Glomerular endothelial cell (primary cell): ENCODE measurements at places on chromosomes 1 and 21.

DNA sequence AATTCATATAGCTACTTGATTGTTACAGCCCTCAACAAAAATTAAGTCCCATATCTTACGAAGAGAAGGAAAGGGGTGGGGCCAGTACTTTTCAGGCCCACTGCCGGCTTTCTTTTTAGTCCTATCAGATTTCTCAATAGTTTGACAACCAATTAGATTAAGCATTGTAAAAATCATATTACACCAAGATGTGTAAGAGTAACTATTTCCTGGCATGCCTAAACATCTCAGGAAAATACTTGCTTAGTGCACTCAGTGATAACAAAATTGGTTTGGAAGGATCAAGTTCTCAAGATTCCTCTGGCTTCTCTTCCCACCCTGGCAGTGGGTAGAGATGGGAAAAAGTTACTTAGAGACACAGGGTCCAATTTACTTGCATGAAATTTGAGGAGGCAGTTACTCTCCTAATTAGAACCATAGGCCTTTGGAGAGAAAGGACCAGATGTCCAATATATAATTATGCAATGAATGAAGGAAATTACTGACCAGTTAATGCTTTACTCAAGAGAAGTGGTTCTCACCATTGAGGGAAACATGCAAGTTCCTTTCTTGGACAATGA is 30.1 kb downstream of the STPG1 start:
- DNase-seq = no peak

- DNase-seq = no peak
These were observed 59.3 kb upstream of the PTGS2 start for GRCh38 chr1:186739515-186739914.

DNA sequence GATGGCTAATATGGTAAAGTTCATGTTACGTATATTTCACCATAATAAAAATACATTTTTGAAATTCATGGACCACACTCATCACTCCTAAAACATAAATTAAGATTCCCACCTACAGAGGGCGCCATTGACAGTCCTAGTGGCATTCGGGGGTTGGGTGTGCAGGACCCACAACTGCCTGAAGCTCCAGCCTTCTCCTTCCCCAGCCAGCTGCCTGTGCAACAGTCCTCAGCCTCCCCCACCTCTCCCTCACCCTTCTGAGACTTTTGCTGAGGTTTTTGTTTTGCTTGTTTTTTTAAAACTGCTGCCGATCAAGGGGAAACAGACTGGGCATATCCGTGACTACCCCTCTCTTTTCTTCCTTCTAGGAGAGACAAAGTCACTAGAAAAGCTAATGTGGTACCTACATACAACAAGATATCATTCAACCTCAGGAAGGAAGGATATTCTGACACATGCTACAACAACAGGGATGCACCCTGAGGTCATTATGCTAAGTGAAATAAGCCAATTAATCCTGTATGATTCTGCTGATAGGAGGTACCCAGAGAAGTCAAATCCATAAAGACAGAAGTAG is 9.2 kb upstream of the EVA1C start:
- DNase-seq = no peak

- DNase-seq = no peak
These were observed 538.0 kb downstream of the LTN1 start for GRCh38 chr21:28454564-28455252.

DNA sequence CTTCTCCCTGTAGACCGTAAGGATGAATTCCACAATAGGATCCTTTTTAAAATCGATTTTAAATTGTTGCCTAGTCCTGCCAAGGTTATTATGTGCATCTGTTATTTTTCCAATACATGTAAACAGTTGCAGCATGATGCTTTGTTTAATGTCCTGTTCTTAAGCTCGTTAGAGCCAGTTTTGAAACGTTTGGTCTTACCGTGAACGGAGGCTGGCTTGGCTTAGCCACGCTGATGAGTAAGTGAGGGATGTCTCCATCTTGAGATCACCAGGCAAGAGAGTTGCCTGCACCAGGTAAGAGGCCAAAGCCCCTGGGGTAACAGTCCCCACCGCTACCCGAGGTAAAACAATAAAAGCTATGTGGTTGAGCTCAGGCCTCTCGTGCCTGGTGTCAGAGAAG is 17.3 kb downstream of the CSTB start:
- DNase-seq = no peak

- no peak for DNase-seq
These were observed 41.3 kb downstream of the FHAD1 start for GRCh38 chr1:15288173-15288926.

GRCh38 chr1:191634801-191635508 is 523.3 kb upstream of the RGS18 start:
- DNase-seq = no peak

DNA sequence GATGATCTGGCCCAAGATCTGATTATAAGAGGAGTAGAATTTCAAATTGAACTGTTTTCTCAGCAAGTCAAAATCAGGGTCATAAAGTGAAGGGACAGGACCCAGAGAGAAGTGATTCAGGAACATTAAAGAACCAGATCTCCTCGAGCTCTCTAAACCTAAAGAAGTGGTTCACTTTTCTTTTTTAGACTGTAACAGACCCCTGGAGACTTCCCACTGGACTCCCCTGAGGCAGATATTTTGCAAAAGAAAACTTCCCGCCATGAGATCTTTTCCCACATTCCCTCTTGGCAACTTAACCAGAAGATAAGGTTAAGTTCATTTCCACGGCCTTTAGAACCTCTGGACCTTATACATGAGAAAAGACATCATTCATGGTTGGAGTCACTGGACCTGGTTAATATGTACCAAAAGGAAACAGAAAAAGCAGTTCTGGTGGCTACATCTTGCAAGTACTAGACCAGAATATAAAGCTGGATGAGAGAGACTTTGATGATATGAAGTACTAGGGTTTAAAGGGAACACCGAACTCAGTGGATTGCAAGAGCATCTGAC is 1061.4 kb downstream of the MRPL39 start:
- no peak for DNase-seq

DNA sequence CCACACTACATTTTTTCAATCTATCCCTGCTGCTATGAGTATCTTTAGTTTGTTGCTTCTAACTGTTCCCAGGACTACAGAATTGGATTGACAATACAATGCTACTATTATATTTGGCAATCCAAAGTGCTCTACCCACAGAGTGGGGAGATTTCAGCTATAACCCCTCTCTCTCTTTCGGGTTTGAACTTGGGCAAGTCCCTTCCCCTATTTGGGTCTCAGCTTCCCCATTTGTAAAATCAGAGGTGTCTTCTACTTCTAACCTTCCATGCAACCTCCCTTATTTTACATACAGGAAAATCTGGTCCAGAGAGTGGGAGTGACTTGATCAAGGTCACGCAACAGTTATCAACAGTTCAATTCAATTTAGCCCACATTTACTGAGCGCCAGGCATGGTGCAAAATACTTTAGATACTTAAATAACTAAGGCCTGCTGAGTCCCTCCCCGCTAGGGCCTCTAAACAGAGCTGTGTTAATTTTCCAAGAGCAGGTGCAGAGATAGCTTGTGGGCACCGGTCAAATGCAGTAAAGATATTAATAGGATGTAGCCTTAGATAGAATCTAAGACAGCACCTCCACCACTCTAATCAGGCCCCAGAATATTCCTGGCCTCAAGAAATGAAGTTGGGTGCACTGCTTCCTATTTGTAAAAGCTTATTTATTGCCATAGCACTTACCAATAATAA is 9.4 kb upstream of the GPX7 start:
- no peak for DNase-seq

DNA sequence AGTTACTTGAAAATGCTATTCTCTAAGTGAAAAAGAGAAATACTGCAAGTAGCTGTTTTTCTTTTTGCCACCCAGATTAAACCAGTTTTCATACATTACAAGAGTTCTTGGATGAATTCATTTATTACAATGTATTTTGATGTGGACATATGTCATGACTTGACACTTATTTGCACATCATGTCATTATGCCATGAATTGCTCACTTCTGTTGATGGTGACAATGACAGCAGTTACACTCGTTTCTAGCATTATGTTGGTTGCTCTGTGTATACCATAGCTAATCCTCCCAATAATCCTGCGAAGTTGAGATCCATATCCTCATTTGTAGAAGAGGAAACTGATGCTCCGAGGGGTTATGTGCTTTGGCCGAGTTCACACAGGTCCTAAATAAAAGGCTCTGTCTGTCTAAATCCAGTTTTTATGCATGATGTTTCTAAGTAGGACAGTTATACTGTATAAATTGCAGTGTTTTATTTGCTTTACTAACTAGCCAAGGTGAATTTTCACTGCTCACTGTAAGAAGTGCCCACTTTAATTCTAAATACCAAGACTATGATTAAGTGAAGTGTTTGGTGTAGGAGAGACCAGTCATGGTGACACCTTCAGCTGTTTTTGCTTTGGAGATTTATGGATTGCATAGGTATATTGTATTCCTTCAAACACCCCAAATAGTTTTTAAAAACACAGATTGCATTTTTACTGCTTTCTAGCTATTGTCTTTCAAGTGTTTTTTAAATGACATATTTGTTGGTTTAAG is 56.7 kb downstream of the PRDM2 start:
- no peak for DNase-seq

DNA sequence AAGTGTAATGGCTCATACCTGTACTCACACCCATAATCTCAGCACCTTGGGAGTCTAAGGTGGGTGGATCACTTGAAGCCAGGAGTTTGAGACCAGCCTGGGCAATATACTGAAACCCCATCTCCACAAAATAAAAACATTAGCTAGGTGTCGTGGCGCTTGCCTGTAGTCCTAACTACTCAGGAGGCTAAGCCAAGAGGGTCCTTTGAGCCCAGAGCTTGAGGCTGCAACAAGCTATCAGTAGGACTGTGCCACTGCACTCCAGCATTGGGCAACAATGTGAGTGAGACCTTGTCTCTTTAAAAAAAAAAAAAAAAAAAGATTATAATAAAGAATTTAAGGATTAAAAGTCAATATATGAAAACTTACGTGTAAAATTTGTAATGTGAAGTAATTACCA is 11.7 kb downstream of the BPNT1 start:
- DNase-seq = no peak

DNA sequence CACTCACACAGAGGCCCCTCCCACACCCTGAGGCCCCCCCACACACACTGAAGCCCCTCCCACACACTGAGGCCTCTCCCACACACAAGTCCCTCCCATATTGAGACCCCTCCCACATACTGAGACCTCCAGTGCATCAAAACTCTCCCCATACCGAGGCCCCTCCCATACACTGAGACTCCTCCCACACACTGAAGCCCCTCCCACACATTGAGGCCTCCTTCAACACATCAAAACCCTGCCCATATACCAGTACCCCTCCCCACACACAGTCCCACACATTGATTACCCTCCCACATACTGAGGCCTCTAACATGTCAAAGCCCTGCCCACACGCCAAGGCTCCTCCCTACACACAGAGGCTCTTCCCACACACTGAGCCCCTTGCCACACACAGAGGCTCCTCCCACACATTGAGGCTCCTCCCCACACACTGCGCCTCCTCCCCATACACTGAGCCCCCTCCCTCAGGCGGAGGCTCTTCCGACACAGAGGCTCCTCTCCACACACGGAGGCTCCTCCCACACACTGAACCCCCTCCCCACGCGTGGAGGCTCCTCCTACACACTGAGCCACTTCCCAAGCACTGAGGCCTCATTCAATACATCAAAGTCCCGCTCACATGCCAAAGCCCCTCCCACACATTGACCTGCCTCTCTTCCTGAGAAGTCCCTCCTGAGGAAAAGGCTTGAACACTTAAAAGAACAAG is 392.3 kb downstream of the CAMTA1 start:
- no peak for DNase-seq

DNA sequence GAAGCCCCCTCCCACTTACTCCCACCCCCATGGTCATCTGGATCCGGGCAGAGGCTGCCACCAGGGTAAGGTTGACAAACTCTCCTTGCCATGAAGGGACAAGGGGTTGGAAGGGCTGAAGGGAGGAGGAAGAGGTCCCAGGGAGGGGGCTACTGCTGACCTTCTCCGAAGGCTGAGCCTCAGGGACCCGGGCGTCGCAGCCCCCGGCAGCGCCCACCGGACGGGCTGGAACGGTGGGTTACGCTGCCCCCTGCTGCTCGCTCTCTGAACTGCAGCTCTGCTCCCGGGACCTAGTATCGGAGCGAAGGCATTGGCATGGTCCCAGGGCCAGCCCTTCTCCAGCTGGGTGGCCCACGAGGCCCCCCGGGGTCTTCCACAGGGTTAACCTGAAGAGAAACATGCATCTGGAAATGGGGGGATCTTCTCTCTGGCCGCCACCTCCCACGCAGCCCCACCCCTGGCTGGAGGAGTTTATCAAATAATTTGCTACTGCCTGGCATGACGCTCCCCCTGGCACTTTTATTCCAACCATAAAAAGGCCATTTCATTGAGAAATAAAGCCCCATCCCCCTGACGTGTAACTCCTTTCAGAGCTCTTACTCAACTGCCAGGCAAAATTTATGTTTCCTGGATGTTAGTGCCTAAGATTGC is 70.4 kb upstream of the TARDBP start:
- no peak for DNase-seq
